Occipital lobe (tissue), 3 donors: ENCODE measurements at places on chromosomes 1 and 21. TPM values are rescaled to one million over a fixed set of nuclear protein-coding genes. Genes with fewer than 3 reads are reported as not detected.

DNA sequence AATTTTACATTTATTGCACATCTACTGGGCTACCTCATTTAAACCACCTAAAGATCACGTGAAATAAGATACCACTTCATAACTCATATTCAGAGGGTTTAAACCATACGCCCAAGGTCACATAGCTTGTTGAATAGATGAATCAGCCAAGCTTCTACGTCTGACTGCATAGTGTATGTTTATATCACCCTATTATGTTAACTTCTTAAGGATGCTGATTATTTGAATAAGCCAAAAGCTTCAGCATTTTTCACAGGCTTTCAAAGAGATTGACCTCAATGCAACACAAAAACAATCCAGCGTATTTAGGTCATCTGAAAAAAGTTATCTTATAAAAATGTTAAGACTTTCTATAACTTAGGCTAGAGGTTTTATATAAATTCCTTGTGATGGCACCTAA is 373.8 kb downstream of the TGFB2 start:
- DNase-seq = no peak

DNA sequence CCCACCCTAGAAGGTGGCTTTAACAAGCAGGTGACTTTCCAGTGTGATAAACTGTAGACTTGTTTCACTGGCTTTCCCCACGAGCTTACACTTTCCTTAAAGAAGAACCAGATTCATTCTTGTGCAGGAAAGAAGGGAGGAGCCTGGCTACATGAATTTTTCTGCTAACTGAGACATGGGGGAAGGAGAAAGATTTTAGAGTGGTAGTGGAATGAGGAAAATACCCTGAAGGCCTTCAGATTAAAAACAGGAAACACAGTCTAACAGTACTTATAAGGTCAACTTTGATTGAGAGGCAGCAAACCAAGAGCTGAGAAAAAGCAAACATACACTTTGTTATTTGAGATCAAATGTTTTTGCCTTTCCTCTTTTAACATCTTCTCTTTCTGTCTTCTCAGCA is 640.9 kb upstream of the PLXNA2 start:
- no peak for DNase-seq

GRCh38 chr1:24606621-24607020 is 36.5 kb upstream of the SRRM1 start:
- DNase-seq = no peak

- no peak for DNase-seq
Measured at GRCh38 chr1:26754086-26754874, 33.5 kb upstream of the PIGV start.

GRCh38 chr1:58548371-58548770 is 1.8 kb upstream of the OMA1 start:
- no peak for DNase-seq

DNA sequence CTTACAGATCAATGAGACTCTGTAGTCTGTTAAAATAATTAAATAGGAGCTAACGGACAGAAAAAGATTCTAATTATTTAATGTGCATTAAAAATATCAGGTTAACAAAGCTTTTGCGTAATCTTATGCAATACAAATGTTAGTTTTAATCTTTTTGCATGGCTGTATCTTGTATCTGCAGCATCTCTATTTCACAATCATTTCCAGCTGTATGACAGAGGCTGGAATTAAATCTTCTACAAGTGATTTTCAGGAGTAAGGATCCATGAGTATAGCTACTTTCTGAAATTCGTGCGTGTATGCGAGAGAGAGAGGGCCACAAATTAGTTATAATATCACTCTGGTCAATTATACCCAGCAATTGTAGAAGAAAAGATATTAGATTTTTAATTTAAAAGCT is 1446.8 kb downstream of the NCAM2 start:
- DNase-seq = no peak

GRCh38 chr1:231678011-231678432 is 51.4 kb downstream of the DISC1 start:
- DNase-seq = no peak

- DNase-seq = no peak
Measured at GRCh38 chr1:173857363-173857917, 10.3 kb downstream of the GAS5 start.

DNA sequence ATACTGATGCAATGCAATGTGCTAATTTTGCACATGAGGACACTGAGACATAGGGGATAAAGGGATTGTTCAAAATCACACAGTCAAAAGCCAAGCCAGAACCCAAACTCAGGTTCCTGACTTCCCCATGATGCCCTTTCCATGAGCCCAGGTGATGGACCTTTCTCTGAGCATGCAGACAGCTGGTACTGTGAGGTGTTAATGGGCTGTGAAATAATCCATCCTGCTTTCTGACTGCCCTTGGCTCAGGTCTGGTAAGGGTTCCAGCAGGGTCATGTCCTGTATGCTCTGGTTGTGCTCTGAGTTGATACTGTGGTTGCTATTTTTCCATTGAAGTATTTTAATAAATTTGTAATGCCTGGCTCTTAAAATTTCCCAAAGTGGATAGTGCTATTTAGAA is 50.0 kb downstream of the CNIH3 start:
- DNase-seq = no peak

GRCh38 chr1:66256629-66257572 is 277.1 kb upstream of the SGIP1 start:
- no peak for DNase-seq

- DNase-seq = no peak
Measured at GRCh38 chr1:238962941-238963340, 423.4 kb upstream of the CHRM3 start.

DNA sequence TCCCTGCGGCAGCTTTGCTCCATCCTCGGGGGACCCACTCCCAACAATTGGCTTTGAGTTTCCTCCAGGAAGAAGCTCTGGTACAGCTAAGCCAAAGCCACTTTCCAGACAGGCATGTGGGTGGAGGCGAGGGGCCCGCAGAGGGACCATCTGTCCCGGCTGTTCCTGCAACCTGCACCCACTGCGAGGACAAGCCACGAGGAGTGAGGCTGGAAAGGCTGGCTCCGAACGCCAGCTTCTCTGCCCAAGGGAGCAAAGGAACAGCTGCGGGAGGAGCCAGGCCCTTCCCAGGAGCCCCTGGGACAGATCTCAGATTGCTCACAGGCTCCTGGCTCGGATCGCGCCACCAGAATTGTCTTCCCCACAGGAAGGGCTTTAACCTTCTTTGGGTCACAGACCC is 28.3 kb upstream of the PEF1 start:
- peak; percentile 60 for DNase-seq

GRCh38 chr1:98044766-98045165 is 123.9 kb upstream of the DPYD start:
- DNase-seq = no peak

DNA sequence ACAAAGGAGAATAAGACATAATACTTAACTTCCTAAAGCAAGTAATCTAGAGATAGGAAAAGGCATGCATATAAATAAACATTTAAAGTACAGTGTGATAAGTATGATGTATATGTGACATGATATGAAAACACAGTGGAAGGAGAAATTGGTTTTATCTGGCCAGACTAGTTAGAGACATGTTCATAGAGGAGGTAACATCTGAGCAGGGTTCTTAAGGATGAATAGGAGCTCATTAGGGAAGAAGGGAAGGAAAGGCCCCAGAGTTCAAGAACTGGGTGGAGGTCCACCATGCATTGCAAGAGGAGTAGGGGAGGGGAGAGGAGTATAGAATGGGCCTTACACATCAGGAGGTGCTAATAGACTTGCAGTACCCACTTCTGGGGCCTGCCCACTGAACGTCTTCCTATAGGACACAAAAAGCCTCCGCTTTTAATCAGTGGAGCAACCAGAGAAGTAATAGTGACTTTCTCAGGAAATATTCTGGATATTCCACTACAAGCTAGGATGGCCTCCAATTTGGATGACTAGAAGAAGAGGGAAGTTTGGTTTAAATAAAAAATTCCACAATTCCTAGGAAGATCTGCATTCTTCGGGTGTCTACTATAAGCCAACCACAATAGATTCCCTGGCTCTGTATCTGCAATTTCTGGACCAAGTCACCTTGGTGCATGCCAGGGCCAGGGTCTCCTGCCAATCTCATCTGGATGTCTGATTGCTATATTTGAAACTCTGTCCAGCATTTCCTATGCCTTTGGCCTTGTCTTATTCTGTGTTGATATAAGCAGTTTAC is 41.9 kb downstream of the NGF start:
- DNase-seq = no peak

DNA sequence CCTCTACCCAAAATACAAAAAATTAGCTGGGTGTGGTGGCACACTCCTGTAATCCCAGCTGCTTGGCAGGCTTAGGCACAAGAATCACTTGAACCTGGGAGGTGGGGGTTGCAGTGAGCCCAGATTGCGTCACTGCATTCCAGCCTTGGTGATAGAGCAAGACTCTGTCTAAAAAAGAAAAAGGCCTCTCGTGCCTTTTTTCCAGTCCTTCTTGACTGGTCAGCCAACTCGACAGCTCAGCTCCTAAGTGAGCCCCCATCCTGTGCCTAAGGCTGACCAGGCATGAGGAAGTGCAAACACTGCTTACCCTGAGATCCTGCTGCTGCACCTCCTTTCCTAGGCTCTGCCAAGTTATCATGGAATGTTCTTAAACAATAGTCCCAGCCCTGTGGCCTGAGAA is 10.1 kb upstream of the PROK1 start:
- DNase-seq = no peak

GRCh38 chr1:59071876-59072582 is 224.9 kb upstream of the FGGY start:
- no peak for DNase-seq

GRCh38 chr1:201468501-201468843 is 516 bp downstream of the PHLDA3 start:
- no peak for DNase-seq

GRCh38 chr1:45260244-45260643 is 53.8 kb upstream of the ZSWIM5 start:
- DNase-seq = no peak

- no peak for DNase-seq
Measured at GRCh38 chr1:5847013-5847659, 145.1 kb downstream of the NPHP4 start.

DNA sequence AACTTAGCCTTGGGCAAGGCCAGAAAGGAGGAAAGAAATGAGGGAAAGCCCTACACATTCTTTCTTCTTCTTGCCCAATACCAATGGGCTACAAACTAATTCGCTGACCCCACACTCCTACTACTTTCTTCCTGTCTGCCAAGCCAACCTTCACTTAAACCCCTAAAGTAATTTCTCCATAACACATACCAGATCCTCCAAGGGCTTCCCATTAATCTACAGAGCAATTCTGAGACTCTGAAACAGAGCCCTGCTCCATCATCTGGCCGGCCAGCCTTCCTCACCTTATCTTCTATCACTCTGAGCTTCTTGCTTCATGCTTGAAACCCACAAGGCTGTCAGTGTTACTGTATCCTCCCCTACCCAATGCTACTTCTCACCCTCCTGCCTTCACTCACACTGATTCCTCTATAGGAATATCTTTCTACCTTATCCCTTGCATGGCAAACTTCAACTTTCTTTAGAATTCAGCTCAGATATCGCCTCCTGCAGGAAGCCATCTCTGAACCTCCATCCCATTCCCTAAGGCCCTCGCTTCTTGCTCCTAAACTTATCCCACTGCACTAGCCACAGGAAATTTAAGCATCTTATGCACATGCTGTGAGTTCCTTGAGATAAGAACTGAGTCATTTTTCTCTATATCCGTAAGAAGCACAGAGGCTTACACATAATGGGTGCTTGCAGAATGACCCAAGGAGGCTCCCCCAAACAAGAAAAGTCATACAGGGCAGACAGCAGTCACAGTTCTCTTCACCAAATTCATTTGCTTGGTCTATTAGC is 81.9 kb downstream of the JAK1 start:
- no peak for DNase-seq

DNA sequence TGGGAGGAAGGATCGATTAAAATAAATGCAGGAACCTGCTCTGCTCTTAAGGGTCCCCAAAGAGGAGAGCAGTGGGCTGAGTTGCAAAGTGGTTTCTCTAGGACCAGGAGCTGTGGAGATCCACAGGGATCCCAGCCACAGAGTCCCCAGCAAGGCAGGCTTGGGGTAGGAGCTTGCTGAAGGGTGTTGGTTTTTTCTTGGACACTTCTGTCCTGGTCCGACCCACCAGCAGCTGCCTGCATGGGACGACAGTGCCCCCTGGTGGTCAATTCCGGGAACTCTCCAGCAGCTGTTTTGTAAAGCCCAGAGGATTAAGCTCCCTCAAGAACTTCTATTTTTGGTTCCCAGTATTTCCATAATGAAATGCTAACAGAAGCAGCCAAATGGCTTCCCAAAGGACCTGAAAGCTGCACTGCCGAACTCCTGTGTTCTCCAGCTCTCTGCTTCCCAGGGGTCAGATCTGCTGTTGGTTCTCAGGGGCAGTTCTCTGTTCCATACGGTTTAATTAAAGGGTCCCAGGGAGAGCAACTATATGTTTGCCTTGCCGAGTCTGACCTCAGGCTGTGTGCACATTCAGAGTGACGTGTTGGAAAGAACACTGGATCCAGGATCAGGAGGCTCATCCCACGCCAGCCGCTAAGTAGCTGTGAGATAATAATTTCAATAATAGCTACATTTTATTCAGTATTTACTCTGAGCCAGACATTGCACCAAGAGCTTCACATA is 23.2 kb downstream of the NENF start:
- peak; percentile 85 for DNase-seq

DNA sequence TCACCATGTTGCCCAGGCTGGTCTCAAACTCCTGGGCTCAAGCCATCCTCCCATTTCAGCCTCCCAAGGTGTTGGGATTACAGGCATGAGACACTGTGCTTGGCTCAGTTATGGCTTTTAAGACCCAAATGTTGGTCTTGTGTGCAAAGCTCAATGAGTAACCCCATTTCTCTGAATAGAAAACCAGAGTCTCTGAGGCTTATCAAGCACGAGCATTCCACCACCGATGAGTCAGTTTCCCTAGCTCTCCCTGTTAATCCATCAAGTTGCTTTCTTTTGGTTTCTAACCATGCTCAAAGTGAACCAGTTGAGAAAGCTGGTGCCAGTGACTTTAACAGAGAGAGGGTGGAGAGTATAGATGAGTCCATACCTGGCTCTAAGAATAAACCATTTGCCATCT is 350.9 kb upstream of the ADGRL2 start:
- no peak for DNase-seq

- no peak for DNase-seq
Measured at GRCh38 chr1:92482665-92483609, 3.8 kb downstream of the GFI1 start.

- no peak for DNase-seq
Measured at GRCh38 chr1:107739201-107739600, 225.8 kb downstream of the VAV3 start.

The ERICH3 gene
- total RNA-seq = 16.7 TPM

The CLCA4 gene
- not detected for total RNA-seq

The SETSIP gene
- 0.47 TPM for total RNA-seq

The ZBED6 gene
- total RNA-seq = 8.1 TPM

The IL20 gene
- 0.47 TPM for total RNA-seq

The LRRC53 gene
- total RNA-seq = not detected

The AMPD1 gene
- total RNA-seq = not detected

The ZNF593OS gene
- not detected for total RNA-seq

The DDR2 gene
- 7.5 TPM for total RNA-seq

The ALDH9A1 gene
- 63.2 TPM for total RNA-seq

The CFHR3 gene
- not detected for total RNA-seq

The C4BPB gene
- total RNA-seq = not detected

The AVPR1B gene
- not detected for total RNA-seq

The GSTM1 gene
- not detected for total RNA-seq
